ENCODE measurements at places on chromosomes 11 and 22.

DNA sequence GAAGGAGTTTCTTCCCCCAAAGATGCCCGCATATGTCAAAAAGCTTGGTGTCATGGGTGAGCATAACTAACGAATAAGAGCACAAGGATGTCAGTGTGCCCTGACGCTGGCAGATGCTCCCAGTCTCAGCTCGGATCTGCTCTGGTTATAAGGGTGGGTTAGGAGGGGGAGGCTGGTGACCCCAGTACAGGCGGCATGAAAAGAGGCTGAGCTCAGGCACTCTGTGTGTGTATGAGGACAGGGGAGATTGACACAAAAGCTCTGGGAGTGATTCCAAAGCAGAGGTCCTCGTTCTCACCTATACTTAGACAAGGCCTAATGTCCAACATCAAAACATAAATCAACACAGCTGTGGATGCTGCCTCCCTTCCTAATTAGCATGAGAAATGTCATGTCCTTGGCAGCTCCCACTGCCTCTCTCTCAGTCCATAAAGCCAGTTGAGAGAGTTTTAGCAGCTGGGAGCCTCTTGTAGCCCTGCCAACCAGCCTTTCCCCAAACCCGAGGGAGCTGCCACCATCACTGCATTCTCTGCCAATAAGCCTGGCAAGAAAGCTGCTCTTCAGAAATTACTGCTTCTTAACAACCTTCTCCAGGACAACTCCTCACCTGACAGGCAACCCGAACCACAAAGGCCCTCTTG is 59.8 kb downstream of the SC5D start:
- DNase-seq = no peak

- DNase-seq = no peak
Measured at GRCh38 chr11:15175831-15176230, 61.1 kb downstream of the INSC start.

- peak; percentile 90 for DNase-seq
Measured at GRCh38 chr22:20080776-20081654, 974 bp downstream of the DGCR8 start.

DNA sequence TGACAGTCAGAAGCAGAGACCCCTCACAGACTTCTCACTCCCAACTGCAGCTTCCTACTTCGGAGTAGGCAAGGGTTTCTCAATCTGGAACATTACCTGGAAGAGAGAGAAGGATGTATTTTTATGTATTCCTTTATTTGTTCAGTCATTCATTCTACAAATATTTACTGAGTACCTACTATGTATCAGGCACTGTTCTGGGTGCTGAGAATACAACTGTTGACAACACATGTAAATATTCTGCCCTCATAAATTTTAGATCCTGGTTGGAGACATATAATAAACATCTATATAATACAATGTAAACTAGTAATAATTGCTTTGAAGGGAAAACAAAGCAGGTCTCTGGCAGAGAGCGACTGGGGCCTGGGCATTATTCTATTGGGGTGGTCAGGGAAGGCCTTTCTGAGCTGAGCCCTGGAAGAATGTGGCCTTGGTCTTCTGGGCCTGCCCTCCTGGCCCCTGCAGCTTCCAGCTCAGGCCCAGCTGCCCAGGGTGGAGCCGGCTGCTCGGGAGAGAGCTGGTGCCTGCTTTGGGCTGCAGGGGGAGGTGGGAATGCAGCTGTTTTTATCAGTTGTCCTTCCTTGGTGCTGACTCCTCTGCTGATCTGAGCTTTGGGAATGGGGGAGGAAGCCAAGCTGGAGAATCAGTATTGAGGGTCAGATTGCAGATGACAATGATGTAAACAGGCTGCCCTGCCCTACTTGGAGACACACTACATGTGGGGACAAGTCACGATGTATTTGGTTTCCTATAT is 46.8 kb downstream of the PKNOX2 start:
- DNase-seq = no peak

DNA sequence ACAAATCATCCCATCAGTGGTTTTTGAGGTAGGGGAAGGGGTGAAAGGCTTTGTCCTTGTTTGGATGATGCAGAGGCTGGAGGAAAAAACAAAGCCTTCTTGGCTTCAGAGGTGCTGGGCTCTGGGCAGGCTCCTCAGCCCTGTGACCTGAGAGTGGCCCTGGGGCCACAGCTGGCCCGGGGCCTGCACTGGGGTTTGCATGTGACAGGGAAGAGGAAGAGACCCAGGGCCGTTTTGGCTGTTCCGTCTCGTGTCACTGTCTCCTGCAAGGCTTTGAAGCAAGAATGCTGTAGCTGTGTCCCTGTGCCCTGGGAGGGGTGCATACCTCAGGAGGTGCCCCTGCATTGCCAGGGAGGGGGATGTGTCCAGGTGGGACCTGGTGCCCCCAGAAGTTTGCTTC is 12.6 kb downstream of the ARHGAP8 start:
- DNase-seq = no peak

All from GM23248 (cell line).